Activated CD8-positive, alpha-beta memory T cell treated with anti-CD3 and anti-CD28 coated beads, Interleukin-2, amount 50 U/mL, for 4 hours (primary cell): ENCODE measurements at places on chromosomes 12 and 14.

DNA sequence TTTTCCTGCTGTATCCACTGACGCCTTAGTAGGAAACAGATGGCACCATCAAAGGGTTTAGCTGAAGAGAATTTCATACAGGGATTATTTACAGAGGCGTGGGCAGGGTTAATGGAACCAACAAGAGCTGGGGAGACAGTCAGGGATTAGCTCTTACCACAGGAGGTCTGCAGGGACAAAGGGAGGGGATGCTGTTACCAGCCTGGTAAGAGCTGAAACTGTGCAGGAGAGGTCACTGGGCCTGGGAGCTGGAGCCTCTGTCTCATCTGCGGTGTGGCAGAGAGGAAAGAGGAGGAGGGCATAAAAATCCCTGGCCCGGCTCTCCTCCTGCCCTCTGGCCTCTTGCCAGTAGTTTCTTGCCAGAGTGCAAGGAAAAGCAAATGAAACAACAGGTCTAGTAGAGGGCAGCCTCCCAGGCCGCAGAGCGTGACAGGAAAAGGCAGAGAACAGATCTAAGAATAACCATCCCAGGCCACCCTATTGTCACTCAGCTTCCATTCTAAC is 18.9 kb upstream of the POC1B start:
- DNase-seq: no peak

GRCh38 chr12:15834575-15834974 is 45.4 kb upstream of the EPS8 start:
- no peak for DNase-seq

DNA sequence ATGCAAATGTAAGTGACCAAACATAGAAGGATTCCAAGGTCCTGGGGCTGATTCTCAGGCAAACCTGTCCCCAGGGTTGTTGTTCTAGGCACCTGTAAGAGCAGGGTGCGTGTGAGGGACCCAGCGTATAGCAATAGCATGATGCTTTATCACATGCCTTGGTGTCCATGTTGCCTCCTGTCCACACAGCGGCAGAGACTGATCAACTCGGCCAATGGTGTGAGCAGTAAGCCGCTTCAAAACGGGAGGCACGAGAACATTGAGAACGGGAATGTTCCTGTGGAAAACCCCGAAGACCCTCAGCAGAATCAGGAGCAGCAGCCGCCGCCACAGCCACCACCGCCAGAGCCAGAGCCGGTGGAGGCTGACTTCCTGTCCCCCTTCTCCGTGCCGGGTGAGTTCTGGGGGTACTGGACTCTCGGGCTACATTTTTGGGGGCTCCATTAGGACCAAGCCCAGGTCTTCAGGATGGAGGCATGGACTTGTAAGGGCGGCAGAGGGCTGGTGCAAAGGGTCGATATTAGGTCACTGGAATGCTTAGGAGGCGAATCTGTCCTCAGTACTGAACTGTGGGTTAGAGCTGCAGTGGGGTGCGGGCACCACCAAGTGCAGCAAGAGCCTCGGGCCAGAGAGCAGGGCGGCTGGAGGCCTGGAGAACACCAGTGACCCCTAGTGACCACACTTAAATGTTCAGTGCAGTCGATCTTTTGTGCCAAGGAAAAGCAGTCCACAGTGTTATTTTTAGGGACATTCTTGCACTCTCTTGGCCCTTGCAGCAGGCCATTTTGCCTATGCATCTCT is 57.2 kb upstream of the RIN3 start:
- no peak for DNase-seq

- no peak for DNase-seq
Measured at GRCh38 chr14:34460841-34461240, 1.2 kb downstream of the SPTSSA start.

DNA sequence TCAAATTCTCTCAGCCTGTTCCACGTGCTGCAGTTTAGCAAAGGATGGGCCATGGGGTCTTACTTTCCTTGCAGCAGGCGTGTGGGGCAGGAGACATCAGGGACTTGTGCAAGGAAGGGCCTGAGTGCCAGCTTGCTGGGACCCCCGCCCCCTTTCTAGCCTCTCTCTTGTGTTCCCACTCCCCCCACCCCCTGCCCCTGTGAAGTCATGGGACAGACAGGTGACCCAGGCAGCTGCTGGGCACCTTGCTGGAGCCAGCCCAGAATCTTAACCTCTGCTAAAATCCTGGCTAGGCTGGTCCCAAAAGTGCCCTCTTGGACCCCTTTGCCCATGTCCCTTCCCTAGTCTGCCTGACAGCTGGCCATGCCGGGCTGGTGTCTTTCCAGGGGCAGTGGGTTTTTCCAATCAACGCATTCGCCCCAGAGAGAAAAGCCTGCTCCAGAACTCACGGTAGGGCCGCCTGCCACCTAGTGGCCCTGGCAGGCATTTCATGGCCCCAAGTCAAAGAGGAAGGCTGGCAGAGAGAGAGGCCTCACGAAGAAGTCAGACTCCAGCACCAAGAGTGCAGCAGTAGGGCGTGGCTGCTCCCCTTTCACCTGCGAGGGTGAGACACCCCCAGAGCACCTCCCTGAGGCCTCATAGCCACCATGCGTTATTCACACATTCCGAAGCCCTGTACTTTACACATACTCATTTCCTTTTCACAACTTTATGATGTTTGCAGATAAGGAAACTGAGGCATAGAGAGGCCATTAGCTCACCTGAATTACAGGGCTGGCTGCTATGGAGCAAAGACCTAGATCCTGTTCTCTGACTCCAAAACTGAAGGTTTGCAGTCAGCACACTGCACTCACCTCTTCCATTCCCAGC is 67.4 kb downstream of the LGMN start:
- peak; percentile 79 for DNase-seq

GRCh38 chr14:65558363-65558762 is 145.8 kb downstream of the FUT8 start:
- no peak for DNase-seq

DNA sequence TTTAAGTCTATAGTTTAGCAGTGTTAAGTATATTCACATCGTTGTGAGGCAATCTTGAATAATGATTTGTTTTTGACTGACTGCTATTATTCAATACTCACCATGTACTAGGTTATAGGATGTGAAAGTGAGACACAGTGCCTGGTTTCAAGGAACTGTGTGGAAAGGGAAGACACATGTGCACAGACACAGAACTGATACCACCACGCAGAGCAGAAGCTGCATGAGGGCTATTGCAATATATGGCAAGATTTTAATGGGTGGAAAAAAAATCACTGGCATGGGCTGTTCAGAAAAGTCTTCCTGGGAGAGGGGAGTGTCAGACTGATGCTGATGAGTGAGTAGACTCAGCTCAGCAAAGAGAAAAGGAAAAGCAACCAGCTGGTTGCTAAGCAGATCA is 10.4 kb downstream of the SLC7A8 start:
- DNase-seq: no peak

DNA sequence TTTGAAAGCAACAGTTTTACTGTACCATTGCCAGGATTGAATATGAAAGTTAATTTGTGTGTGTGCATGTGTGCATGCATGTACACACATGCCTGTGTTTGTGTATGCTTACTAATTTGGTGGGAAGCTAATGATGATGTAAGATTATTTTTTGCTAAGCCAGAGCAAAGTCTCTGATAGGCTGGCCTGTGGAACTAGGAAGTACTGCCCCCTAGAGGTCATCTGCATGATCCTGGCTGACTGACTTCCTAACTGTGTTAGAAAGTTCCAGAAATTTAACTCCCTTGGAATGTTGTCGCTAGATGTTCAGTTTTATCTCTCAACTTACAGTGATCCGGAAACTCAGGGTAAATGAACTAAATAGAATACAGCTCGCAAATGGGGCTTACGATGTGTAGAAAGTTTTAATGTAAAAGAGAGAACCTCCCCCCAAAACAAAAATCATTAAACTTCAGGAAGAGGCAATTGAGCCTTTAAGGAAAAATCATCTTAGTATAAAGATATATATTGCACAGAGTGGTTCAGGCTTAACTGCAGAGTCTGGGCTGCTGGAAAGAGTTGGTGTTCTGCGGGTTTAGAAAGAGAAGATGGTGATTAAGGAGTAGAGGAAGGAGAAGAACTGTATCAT is 34.3 kb upstream of the SLC38A1 start:
- peak; percentile 54 for DNase-seq

- DNase-seq: no peak
Measured at GRCh38 chr14:31717294-31718085, 156.3 kb downstream of the NUBPL start.

GRCh38 chr12:12356467-12356895 is 397 bp upstream of the BORCS5 start:
- DNase-seq: no peak

DNA sequence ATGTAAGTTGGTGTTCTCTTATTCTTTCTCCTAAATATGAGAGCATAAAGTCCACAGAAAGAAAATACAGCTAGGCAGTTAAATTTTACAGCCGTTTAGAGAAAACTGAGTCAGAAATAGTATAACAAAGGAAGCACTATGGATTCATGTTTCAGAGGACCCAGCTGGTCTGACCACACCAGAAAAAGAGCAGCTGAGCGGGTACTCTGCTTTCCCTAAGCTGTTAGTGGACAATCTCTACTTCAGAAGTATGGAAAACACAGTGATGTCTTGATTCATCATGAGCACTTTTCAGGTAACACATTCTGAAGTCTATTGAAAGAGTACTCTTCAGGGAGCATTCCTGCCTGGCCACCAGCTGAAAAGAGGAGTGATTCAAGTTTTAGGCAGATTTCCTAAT is 12.4 kb downstream of the PPM1H start:
- no peak for DNase-seq

DNA sequence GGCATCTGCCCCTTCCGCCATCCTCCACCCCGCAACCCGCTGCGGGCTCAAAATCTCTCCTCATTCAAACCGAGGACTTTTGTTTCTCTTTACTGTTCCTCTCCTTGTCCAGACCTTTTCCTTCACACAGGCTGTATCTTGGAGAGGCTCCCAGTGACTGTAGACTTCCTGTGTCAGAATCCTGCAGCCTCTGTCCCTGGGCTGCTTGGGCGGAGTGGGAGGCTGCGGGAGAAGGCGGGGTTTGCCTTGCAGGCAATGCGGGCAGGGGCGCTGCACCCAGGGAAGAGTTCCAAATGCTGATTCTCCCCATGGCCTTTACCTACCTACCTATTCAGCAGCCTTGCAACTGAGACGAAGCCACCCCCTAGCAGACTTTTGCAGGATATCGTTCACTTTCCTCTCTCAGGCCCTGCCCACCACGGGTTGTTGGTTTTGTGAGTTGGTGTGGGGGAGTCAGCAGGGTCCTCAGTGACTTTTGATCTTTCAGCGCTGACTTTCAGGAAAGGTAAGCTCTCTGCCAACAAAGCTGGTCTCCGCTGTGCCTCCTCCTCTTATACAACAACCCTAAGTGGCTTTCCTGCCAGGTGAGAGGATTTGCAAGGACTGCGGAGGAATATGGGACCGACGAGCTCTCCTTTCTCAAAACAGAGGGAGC is 79.0 kb upstream of the KCNA1 start:
- no peak for DNase-seq

DNA sequence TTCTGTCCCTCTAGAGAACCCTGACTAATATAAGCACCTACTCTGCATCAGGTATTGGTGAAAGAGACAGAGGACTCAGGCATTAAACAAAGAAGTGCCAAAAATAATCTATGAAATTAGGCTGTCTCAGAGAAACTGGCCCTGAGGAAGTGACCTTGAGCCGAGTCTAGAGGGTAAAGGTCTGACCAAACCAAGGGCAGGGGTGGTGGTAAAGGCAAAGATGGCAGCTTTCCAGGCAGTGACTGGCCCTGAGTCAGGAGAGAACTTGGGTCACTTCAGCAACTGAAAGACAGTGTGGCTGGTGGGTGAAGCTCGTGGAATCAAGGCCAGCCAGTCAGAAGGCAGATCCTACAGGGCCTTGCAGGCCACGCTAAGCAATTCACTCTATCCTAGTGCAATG is 30.6 kb downstream of the CDKL1 start:
- no peak for DNase-seq

DNA sequence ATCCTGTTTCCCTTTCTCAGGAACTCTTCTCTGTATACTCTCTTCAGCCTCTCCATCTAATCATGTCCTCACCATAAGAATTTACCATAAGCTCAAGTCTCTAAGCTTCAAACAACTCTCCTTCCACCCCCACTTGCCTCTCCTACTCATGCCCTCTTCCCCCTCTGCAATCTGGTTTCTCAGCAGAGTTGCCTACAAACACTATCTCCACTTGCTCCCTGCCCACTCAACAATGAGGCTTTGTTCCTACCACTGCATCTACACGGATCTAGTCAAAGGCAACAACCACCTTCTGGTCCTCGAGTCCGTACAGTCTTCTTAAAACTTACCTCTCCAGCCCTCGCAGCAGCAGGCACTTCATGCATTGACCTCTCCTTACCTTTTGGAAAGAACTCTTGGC is 17.2 kb upstream of the FBLN5 start:
- DNase-seq: no peak

DNA sequence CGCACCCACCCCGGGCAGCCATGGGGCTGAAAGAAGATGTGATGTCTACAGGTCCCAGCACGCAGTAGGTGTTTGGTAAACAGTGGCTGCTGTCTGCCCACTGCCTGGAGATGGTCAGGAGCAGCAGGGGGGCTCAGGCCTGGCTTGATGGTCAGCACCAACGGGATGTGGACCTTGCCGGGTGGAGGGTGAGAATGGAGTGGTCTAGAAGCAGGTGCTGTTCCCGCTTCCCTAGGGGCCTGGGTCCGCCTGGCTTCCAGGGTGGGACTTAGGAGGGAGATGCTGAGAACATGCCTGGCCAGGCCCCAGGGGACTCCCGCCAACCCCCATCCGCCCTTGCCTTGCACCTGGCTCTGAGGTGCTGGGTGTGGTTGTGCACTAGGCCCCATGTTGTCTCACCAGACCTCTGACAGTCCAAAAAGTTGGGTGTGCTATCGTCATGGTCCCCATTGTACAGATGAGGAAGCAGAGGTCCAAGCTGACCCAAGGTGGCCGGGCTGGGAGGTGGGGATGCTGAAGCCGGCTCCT is 12.9 kb downstream of the FAM222A start:
- no peak for DNase-seq

DNA sequence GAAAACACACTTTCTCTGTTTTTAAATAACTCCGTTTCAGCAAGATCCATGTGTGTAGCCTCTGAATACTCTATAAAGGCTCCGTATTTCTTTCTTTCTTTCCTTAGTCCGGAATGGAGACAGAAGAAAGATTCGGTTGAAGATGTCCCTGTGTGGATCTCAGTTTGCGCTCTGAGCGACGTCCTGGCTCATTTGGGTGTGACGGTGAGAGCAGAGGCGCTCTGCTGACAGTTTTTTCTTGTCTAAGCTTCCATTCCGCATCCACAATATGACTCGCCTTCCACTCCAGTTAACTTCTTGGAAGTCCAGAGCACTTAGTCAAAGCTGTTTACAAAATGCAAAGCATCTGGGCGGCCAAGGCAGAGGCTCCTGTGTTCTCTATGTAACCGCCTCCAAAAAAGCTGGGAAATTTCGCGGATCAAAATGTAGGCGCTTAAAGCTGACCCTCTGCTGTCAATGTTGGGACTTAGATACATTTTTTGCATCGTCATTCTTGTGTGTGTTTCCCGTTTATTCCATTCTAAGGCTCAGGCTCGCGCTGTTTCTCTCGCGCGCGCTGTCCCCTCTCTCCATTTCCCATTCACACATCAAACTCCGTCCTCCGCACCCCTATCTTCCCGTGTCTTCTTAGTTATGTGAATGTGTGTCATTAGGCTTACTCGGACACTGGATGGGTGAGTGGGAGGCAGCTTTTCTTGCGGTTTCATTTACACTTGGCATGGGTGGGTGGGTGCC is 880 bp upstream of the FLRT2 start:
- no peak for DNase-seq

GRCh38 chr12:48917857-48918537 is 7.3 kb downstream of the FKBP11 start:
- DNase-seq: peak; percentile 53

- DNase-seq: peak; percentile 23
Measured at GRCh38 chr12:64780531-64781279, 21.5 kb upstream of the GNS start.

GRCh38 chr12:52280796-52281560 is 6.5 kb downstream of the KRT86 start:
- no peak for DNase-seq
